ENCODE measurements at places on chromosomes 5 and 9.

GRCh38 chr5:110441035-110441434 is 285.4 kb downstream of the TMEM232 start:
- DNase-seq: no peak

GRCh38 chr9:112541685-112542084 is 55.1 kb downstream of the KIAA1958 start:
- no peak for DNase-seq

- DNase-seq: no peak
Measured at GRCh38 chr5:87399720-87400119, 13.0 kb downstream of the CCNH start.

DNA sequence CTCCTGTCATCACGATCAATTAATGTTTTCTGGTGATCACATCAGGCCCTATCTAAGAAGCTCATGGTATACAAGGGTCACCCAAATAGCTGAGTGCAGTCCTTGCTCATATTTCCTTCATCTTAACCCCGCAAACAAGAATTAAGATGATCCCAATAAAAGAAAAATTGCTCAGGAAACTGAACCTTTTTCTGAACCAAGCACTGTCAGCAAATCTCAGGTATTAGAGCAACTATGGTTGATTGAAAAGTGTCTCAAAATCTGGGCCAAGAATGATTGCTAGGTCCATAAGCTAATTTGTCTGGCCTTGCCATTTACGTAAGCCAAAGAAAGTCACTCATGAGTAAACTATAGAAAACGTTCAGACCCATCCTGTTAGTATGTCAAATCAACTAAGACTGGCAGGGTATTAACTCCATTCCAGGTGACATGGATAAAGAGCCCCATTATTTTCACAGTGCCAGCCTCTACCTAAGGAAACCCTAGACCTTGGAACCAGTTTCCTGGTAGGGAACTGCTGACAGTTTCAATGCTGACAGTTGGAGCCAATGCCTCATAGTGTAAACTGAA is 209.3 kb downstream of the DEPDC1B start:
- no peak for DNase-seq

DNA sequence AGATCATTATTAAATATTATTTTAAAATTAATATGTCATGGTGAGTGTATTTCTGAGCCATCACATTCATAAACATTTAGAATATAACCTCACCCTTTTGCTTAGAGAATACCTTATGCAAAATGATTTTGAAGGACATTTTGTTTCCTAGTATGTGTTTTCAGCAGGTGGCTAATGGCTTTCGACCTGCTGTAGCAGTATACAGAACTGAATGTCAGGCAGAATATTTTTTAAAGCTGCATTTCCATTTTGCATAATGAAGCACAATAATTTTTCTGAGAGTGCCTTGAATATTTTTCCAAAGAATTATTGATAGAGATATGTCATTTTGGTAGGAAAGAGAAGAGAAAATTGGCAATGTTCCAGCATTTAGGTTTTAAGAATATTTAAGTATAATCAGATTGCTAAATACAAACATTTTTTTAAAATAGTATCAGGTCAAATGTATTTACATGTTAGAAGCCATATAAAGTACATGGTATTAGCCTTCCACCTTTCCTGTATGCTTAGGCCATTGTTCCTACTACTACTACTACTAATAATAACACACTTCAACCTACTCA is 42.3 kb downstream of the PAM start:
- DNase-seq: no peak

DNA sequence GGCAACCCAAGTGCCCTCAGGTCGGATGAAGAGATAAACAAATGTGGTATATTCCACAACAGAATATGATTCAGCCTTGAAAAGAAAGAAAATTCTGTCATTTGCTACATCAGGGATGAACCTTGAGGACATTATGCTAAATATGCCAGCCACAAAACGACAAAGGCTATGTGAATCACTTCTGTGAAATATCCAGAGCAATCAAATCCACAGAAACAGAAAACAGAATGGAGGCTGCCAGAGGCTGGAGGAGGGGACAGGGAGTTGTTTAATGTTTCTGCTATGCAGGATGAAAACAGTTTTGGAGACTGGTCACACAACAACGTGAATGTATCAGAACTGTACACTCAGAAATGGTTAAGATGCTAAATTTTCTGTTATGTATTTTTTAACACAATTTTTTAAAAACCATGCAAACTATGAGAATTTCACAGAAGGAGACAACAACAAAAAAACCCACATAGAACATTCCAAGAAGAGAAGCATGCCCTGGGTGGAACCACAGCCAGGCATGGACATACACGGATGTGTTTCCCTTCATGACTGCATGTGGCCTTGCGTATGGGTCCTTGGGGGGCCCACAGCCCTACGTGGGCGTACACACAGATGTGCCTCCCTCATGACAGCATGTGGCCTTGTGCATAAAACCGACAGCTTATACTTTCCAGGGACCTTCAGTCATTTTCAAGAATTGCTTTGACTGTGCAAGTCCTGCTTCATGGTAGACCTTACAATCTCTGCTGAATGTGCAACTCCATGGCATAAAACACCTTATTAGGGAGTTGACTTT is 146.7 kb downstream of the ROR2 start:
- DNase-seq: no peak

GRCh38 chr9:122125158-122125508 is 32.0 kb upstream of the TTLL11 start:
- DNase-seq: peak; percentile 43

DNA sequence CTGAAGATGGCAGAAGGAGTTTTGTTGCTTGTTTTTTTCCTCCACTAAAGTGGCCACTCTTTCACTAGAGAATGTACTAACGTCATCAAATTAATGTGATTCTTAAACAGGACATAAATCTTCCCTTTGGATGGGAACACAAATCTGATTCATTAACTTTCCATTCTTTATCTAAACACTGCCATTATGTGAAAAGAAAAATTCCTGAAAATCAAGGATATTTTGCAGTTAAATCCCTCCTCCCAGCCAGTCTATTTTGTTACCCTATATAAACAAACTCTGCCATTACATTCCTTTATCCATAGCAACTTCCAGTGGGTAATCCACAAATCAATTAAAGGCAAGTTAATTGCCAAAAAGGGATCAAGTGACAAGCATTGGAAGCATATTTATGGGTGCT is 546.5 kb downstream of the PDE4D start:
- DNase-seq: no peak

DNA sequence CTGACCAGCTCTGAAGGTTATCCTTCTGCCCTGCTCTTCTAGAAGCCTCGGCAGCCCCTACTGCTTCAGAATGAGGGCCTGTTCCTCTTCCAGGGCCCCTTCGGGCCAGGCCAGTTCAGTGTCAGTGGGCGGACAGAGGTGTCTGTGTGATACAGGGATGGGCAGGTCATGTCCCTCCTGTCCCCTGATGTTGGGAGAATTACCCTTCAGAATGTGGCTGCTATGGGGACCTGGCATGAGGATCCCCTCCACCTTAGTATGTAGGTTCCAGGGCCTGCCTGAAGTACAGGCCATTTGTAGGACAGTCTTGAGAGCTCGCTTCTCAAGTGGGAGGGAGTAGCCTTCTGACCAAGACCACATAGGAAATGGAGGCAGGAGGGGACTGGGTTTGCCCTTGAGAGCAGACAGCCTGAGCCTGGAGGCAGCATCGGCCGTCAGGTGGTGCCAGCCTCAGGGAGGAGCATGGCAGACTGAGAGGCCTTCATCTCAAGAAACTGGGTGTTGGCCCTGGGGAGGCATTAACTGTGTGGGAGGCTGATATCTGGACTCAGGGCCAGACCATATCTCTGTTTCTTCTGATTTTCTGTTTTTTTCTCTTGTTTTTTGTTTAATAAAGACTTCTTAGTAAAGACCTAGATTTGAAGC is 32.0 kb downstream of the ANGPTL2 start:
- no peak for DNase-seq

DNA sequence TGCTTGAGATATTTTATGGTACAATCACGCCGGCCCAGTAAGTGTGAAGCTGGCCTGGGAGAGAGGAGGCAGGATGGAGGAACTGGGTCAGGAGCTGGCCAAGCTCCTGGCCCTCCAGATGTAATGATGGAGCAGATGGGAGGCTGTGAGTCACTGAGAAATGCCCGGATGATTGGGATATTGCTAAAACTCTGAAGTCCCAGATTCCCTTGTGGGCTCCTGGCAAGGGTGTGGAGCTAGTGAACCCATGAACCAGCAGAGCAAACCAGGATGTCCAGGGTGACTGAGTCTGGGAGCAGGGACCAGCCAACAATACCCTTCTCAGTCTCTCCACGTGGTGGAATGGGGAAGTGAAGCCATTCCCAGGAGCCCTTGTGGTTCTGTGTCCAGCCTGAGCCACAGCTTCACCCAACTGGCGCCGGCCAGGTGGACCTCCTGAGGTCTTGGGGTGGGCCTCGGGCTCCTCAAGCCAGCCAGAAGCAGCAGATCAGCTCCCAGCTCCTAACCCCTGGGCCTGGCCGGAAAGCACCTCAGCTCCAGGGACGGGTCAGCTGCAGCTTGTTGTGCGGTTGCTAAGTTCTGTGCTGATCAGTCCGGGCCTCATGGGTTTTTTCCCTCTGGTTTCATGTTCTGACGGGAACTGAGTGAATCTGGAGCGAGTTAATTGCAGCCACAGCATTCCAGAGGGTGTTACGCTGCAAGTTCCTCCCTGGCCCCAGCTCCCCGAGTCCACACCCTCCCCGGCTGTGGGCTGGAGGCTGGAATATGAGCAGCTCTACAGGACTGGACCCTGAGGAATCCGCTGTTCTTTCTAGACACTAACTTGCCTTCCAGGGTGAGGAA is 37.6 kb downstream of the DUSP1 start:
- no peak for DNase-seq

Data from stimulated activated CD4-positive, alpha-beta T cell treated with anti-CD3 and anti-CD28 coated beads, Interleukin-15, amount 100 ng/mL, for 48 hours (primary cell).